Pulmonary artery endothelial cell (primary cell): ENCODE measurements at places on chromosomes 16 and 17. TPM values are rescaled to one million over a fixed set of nuclear protein-coding genes. Genes with fewer than 3 reads are reported as not detected.

Gene HAS3
- 1.1 and 4.1 TPM in 2 replicates for total RNA-seq

Gene SPN
- not detected in 2 replicates for total RNA-seq

Gene RND2
- 0.35 and 0.46 TPM in 2 replicates for total RNA-seq

Gene KRT15
- 1.6 and 3.4 TPM in 2 replicates for total RNA-seq

Gene CCL17
- not detected in 2 replicates for total RNA-seq

Gene SLC5A11
- not detected in 2 replicates for total RNA-seq

Gene TMC6
- total RNA-seq, result 16.7 and 20.2 TPM in 2 replicates

Gene DCUN1D3
- total RNA-seq, result 67.9 and 94.5 TPM in 2 replicates

Gene DNASE1L2
- total RNA-seq, result 0.26 and 0.85 TPM in 2 replicates

Gene CCL16
- 0.46 and 0.85 TPM in 2 replicates for total RNA-seq

Gene MYH2
- not detected in 2 replicates for total RNA-seq

Gene SLC16A11
- 0.26 and 0.78 TPM in 2 replicates for total RNA-seq

Gene FOXN1
- not detected in 2 replicates for total RNA-seq

Gene TEX19
- 0.11 TPM in 1 of 2 replicates, not detected in the other for total RNA-seq

Gene PDE6G
- total RNA-seq, result 0.26 and 0.56 TPM in 2 replicates

Gene SP2
- total RNA-seq, result 1.3 and 1.4 TPM in 2 replicates

Gene GRAPL
- total RNA-seq, result 7.3 and 11.9 TPM in 2 replicates

Gene GAST
- total RNA-seq, result not detected in 2 replicates

Gene ACE
- 30.6 and 38.3 TPM in 2 replicates for total RNA-seq

Gene TEX14
- under 0.01 TPM in 2 replicates for total RNA-seq

Gene CORO1A
- total RNA-seq, result 1.8 and 2.0 TPM in 2 replicates

Gene NPW
- total RNA-seq, result 0.33 and 0.46 TPM in 2 replicates

Gene CLEC18A
- 0.13 and 0.53 TPM in 2 replicates for total RNA-seq

Gene RBBP6
- total RNA-seq, result 13.5 and 18.5 TPM in 2 replicates

Gene P3H4
- 49.1 and 59.4 TPM in 2 replicates for total RNA-seq

Gene METRNL
- 30.8 and 63.3 TPM in 2 replicates for total RNA-seq

Gene PRSS8
- not detected in 2 replicates for total RNA-seq

Gene G6PC1
- not detected in 2 replicates for total RNA-seq

Gene ETV4
- total RNA-seq, result 8.2 and 8.6 TPM in 2 replicates

Gene NUBP1
- total RNA-seq, result 27.4 and 27.6 TPM in 2 replicates

Gene LDHD
- total RNA-seq, result 1.1 and 1.6 TPM in 2 replicates

Gene KRTAP4-4
- total RNA-seq, result not detected in 2 replicates

Gene RPTOR
- 19.6 and 26.2 TPM in 2 replicates for total RNA-seq

Gene TP53TG3B
- total RNA-seq, result not detected in 2 replicates

Gene ZG16
- total RNA-seq, result not detected in 2 replicates

Gene BRIP1
- 7.1 and 7.9 TPM in 2 replicates for total RNA-seq

Gene TSPAN10
- total RNA-seq, result 0.14 and 0.26 TPM in 2 replicates

Gene FADS6
- not detected in 2 replicates for total RNA-seq

Gene GRAP
- total RNA-seq, result 16.5 and 20.5 TPM in 2 replicates

Gene KRT32
- total RNA-seq, result not detected in 2 replicates

Gene AOC3
- 0.04 TPM in 1 of 2 replicates, not detected in the other for total RNA-seq

Gene CSH2
- total RNA-seq, result not detected in 2 replicates

Gene DNAAF1
- under 0.01 and 0.07 TPM in 2 replicates for total RNA-seq

Gene SPATA22
- total RNA-seq, result 0.07 TPM in 1 of 2 replicates, not detected in the other

Gene GPRC5B
- 21.0 and 58.7 TPM in 2 replicates for total RNA-seq

Gene DNAH17
- under 0.01 TPM in 1 of 2 replicates, not detected in the other for total RNA-seq

Gene NOL11
- total RNA-seq, result 40.1 and 52.0 TPM in 2 replicates

Gene KIF2B
- not detected in 2 replicates for total RNA-seq

Gene PRSS53
- total RNA-seq, result 0.92 TPM in 2 replicates

Gene CSH1
- total RNA-seq, result not detected in 2 replicates

Gene TRIM47
- total RNA-seq, result 30.6 and 56.0 TPM in 2 replicates

Gene EPN3
- total RNA-seq, result 0.04 and 0.07 TPM in 2 replicates

Gene ZNF597
- total RNA-seq, result 2.2 and 2.9 TPM in 2 replicates

Gene GOSR1
- 20.9 and 26.0 TPM in 2 replicates for total RNA-seq

Gene ARL5C
- not detected in 2 replicates for total RNA-seq

Gene CCDC144A
- total RNA-seq, result 2.6 and 7.2 TPM in 2 replicates

Gene KRTAP4-6
- total RNA-seq, result not detected in 2 replicates

Gene HBA2
- total RNA-seq, result not detected in 2 replicates

Gene SLX1A
- 30.5 and 55.9 TPM in 2 replicates for total RNA-seq

Gene RAB40B
- 6.5 and 9.1 TPM in 2 replicates for total RNA-seq
